ENCODE measurements at places on chromosomes 12 and 14.

DNA sequence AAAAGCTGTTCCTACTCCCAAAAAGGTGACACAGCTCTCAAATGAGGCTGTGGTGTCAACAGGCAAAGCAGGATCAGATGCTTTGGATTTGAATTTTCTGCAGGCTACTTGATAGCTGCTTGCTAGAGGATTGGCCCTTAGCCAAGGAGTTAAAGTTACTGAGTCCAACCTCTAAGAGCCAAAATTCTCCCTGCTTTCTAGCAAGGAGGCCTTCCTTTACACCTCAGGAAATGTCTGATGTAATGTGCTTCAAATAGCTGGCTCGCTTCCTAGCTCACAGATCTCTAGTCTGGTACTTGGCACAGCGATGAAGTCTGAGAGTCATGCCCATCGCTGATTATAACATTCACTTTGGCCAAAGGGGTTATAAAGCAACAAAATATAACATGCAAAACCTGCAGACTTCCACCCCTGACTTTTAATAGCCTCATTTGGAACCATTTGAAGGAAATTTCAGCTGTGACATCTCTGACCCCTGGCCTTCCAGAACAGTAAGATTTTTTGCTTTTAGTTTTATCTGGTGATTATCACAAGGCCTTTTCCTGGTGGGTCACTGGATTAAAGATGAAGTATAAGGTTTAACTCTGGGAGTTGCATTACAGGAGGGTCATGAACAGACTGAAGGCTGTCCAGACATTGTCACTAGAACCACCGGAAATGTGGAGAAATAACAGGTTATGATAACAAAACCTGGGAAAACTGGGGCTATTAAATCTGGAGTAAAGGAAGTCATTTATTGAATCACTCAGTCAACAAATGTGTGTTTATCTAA is 189.7 kb downstream of the EPS8 start:
- no peak for DNase-seq

DNA sequence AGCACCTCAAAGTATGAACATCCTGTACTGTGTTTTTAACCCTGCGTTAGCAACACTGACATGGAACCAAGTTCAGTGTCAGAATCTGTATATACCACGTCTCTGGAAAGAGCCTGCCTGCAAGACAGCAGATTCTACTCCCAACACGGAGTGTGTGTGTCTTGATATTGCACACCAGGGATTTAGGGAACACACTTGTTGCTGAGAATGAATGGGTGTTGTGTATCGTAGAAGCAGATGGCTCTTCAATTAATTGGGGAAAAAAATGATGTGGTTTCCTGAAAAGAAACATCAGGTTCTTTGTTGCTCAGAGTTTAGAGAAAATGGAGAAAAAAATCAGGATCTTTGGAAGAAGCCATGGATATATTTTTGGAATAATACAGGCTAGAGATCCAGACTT is 170.8 kb downstream of the EGLN3 start:
- no peak for DNase-seq

DNA sequence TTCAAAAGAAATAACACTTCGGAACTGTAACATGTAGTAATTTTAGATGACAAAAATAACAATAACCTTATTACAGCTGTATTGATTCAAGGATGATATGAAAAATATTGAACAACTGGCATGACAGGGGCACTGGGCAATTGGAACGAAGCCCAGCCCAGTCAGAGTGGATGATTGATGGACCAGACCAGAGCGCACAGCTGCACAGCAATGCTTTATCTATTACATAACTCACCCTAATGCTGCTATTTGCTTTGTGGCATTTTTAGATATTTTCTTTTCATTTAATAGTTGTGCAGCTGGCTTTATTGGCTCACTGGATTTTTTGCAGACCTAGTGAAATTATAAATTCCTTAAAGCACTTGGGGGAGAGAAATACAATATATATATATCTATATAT is 26.9 kb upstream of the FERMT2 start:
- no peak for DNase-seq

DNA sequence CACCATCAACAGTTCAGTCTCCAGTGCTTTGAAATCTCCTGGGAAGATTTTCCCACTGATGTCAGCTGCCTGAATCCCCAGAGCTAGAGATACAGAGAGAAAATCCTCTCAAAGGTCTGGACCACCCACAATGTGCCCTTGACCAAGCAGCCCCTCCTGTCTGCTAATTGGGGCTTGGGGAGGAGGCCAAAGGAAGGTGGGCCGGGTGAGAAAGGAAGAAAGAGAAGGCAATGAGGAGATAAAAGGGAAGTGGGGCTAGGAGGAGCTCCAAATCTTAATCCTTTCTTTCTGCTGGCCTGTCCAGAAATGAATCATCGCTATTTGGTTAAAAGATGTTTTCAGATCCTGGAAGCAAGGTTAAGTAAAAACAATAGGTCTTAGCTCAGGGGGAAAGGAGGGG is 322.9 kb downstream of the BCL11B start:
- no peak for DNase-seq

GRCh38 chr14:69755296-69755695 is 11.6 kb upstream of the SRSF5 start:
- DNase-seq, result no peak

GRCh38 chr14:90508536-90509254 is 111.9 kb downstream of the CALM1 start:
- no peak for DNase-seq

DNA sequence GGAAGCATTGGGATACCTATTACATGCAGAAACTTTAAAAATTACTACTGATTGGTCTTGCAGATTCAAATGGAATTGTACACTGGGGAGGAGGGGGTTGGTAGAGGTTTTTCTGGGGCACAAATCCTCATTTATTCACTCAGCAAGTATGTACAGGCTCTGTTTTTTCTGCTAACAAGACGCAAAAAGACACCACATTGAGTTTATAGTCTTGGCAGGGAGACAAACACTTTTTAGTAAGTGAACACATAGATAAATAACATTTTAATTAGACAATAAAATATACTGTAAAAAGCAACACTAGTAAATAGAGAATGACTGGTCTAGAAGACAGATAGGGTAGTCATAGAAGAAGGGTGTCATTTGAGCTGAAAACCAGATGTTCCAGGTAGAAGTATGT is 23.8 kb downstream of the GLIPR1L2 start:
- no peak for DNase-seq

- no peak for DNase-seq
Measured at GRCh38 chr14:87810711-87811110, 182.3 kb downstream of the GALC start.

DNA sequence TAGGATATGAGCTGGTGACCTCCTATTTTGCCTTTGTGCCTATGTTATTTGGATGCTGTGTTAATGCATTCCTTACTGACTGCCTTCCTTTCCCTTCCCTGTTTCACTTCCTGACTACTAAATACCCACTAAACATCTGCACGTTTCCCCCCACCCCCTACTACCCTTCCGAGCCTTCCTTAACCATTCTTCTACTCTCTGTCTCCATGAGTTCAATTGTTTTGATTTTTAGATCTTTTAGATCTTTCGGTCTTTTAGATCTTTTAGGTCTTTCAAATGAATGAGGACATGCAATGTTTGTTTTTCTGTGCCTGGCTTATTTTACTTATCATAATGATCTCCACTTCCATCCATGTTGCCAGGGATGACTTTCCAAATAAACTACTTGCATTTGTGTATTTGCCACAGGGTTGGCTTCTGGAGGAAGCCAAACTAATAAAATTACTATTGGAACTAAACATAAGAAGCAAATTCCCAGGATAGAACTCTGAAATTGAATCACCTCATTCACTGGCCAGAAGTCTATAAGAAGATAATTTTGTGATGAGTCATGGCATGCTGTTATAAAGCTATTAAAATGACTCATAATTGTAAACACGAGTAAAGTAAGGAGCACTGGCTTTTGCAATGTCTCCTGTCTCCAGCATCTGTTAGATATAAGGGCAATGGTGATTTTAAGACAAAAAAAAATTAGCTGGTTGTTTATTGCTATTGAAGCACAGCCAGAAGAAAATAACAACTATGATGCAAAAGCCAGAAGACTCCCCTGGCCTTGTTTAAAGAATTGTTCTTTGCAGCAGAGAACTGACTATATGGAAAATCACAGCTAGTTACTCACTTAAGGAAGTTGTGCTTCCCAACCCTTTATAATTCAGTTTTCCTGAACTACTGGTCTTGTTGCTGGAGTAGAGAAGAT is 586.3 kb downstream of the LRFN5 start:
- no peak for DNase-seq

GRCh38 chr12:20342111-20342510 is 26.2 kb upstream of the PDE3A start:
- no peak for DNase-seq

DNA sequence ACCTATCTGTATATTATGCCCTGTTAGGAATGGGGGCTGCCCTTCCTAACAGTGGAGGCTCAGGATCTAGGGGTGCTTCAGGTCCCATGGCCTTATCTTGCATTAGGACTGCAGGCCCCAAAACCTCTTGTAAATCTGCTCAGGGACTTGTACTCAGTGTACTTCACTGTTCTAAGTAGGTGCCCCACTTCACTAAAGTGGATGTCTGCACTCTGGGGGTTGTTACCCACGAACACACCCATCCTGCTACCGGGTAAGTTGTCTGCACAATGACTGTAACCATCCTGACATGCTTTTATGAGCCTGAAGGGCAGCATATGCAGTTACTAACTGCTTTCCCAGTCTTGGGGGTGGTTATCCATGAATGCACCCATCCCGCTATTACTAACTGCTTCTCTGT is 163.0 kb downstream of the PTCSC3 start:
- no peak for DNase-seq
